ENCODE measurements at places on chromosomes 11 and 22.

- peak; percentile 52 for DNase-seq
Measured at GRCh38 chr11:914747-915501, 4.3 kb upstream of the CHID1 start.

GRCh38 chr11:24344222-24344621 lies 152.6 kb upstream of the LUZP2 start:
- no peak for DNase-seq

GRCh38 chr11:99425596-99425995 lies 404.8 kb downstream of the CNTN5 start:
- DNase-seq, result no peak

- DNase-seq, result peak; percentile 37
Measured at GRCh38 chr11:22787551-22788162, 41.9 kb downstream of the SVIP start.

DNA sequence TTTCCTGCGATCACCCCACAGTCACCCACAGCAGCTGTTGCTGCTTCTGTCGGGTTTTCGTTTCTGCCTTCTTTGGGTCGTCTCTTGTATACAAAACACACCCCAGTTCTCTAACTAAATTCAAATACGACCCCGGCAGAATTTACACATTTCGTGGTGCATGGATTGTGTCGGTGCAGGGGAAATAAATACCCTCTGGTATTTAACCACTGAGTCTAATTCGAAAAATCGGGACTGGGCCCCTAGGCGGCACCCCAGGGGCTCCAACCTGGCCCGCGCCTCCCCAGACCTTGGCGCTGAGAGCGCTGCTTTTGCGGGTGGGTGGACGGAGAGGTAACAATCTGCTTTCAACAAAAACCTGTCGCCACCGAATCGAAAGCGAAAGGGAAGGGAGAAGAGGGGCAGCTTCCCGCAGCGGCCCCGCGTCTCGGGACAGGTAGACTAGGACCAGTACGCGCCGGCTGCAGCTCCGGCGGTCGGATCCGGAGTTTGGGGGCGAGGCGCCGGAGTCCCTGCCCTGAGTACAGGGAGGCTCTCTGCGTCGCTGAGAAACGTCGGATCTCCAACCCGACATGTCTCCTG lies 4.4 kb downstream of the ALX4 start:
- no peak for DNase-seq

- peak; percentile 91 for DNase-seq
Measured at GRCh38 chr11:65899356-65900124, 648 bp downstream of the FOSL1 start.
